ENCODE measurements at places on chromosomes 1 and 21. TPM values are rescaled to one million over a fixed set of nuclear protein-coding genes. Genes with fewer than 3 reads are reported as not detected.

DNA sequence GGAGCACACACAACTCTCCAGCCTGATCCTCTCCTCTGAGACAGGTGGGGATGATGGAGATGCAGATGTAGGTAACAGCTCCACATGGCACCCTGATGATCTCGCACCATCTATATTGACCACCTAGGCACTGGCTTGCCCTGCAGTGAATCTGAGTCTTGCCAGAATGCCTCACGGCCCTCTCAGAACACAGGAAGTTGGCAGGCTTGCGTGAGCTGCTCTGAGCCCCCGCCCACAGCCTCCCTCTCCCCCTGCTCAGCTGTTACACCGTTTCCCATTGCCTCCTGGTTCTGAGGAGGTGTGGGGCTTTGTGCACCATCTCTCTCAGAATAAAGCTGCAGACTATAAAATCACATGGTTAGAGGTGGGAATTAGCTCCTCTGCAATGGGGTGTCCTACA lies 48.0 kb downstream of the URB2 start:
- no peaks in the 10 kb centered on the region for H3K36me3 ChIP-seq
- H3K4me3 ChIP-seq = no peak overlapping the region
- no peak overlapping the region for H3K27ac ChIP-seq
- no peak for DNase-seq

MTARC1 gene
- 29.7 TPM for total RNA-seq

DNA sequence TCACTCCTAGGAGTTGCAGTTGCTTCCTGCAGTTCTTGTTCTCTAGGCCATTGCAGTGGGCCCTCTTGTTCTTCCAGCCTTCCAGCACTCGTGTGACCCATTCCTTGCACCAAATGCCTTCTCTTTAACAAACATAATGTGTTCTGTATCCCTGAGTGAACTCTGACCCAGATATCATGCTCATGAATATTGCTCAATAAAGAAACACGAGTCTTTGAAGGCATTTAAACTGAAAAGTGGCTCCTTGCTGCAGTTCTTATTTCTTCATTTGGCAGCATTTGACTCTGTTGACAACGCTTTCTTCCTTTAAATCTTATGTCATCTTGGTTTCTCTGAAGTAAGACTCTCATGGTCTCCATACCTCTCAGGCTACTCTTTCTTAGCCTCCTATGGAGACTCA lies 100.7 kb upstream of the PDE4B start:
- no peak overlapping the region for H3K4me3 ChIP-seq
- no peak for DNase-seq
- H3K27me3 ChIP-seq = no peaks in the 10 kb centered on the region
- no peaks in the 10 kb centered on the region for H3K4me1 ChIP-seq
- H3K27ac ChIP-seq = no peak overlapping the region
- no peaks in the 10 kb centered on the region for H3K36me3 ChIP-seq

GRCh38 chr1:35893051-35893879 lies 10.3 kb downstream of the AGO1 start:
- DNase-seq = no peak
- H3K36me3 ChIP-seq = no peaks in the 10 kb centered on the region
- no peak overlapping the region for H3K4me3 ChIP-seq
- H3K4me1 ChIP-seq = no peaks in the 10 kb centered on the region

- no peak overlapping the region for H3K27ac ChIP-seq
- no peak for DNase-seq
- no peak overlapping the region for H3K4me3 ChIP-seq
Observed at GRCh38 chr1:113269168-113269963, 120.9 kb upstream of the MAGI3 start.

ST6GALNAC5 gene
- 4.8 TPM for total RNA-seq

- no peaks in the 10 kb centered on the region for H3K27me3 ChIP-seq
- no peak for DNase-seq
- H3K4me3 ChIP-seq = no peak overlapping the region
Observed at GRCh38 chr1:230393722-230394121, 32.4 kb downstream of the PGBD5 start.

DNA sequence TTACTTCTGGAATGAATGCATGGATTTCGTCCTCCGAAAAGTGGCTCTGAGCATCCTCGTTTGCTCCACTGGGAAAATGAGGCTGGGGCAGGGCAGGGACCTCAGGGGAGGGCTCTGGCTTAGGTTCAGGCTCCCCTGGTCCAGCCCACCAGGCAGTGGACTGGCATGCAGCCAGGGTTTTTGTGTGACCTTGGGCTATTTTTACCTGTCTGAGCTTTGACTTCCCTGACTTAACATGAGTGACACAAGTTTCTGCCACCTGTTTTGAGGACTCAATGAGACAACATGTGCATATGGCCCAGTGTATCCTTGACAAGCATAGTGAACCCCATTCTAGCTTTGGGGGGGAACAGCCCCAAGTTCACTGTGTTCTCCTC lies 32.6 kb upstream of the EDN2 start:
- no peak overlapping the region for H3K27ac ChIP-seq
- H3K27me3 ChIP-seq = no peaks in the 10 kb centered on the region
- H3K4me1 ChIP-seq = no peaks in the 10 kb centered on the region
- no peaks in the 10 kb centered on the region for H3K36me3 ChIP-seq
- no peak for DNase-seq
- H3K4me3 ChIP-seq = no peak overlapping the region

DNA sequence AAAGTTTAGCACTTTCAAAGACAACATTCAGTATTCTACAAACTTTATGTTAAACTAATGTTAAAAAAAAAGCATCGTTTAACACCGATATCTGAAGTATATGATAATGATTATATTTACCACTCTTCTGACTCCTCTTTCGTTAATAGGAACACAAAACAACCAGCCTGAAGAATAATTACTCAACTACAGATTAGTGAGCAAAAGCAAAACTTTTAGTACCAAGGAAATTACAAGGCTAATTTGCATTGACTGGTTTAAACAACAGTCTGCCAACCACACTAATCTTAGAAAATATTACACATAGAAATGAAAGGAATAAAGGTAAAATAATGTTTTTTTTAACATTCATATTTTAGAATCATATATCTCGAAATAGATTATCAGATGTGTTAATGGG lies 500.7 kb downstream of the LMO4 start:
- DNase-seq = no peak
- H3K27ac ChIP-seq = no peak overlapping the region
- no peak overlapping the region for H3K4me3 ChIP-seq
- H3K27me3 ChIP-seq = no peaks in the 10 kb centered on the region

CELA2A gene
- 5.4 TPM for total RNA-seq

GRCh38 chr1:20361401-20361800 lies 70.7 kb downstream of the VWA5B1 start:
- peaks cover 15% of the 10 kb centered on the region for H3K4me1 ChIP-seq
- no peak overlapping the region for H3K4me3 ChIP-seq
- no peak for DNase-seq
- no peaks in the 10 kb centered on the region for H3K36me3 ChIP-seq

- H3K36me3 ChIP-seq = no peaks in the 10 kb centered on the region
- no peaks in the 10 kb centered on the region for H3K4me1 ChIP-seq
- H3K4me3 ChIP-seq = no peak overlapping the region
- no peak for DNase-seq
Observed at GRCh38 chr1:226351709-226352108, 42.7 kb upstream of the LIN9 start.

GRCh38 chr1:64186138-64186897 lies 17.1 kb upstream of the UBE2U start:
- DNase-seq = no peak
- no peaks in the 10 kb centered on the region for H3K36me3 ChIP-seq
- H3K27ac ChIP-seq = no peak overlapping the region
- H3K4me3 ChIP-seq = no peak overlapping the region
- no peaks in the 10 kb centered on the region for H3K27me3 ChIP-seq
- H3K4me1 ChIP-seq = no peaks in the 10 kb centered on the region

- H3K27me3 ChIP-seq = no peaks in the 10 kb centered on the region
- no peak overlapping the region for H3K4me3 ChIP-seq
- H3K27ac ChIP-seq = no peak overlapping the region
- H3K36me3 ChIP-seq = no peaks in the 10 kb centered on the region
- peaks cover 2% of the 10 kb centered on the region for H3K4me1 ChIP-seq
Observed at GRCh38 chr1:160780398-160780755, 15.6 kb upstream of the LY9 start.

GRCh38 chr1:222991908-222992307 lies 151.1 kb downstream of the TLR5 start:
- DNase-seq = no peak
- H3K36me3 ChIP-seq = no peaks in the 10 kb centered on the region
- H3K27me3 ChIP-seq = no peaks in the 10 kb centered on the region
- H3K27ac ChIP-seq = no peak overlapping the region

DNA sequence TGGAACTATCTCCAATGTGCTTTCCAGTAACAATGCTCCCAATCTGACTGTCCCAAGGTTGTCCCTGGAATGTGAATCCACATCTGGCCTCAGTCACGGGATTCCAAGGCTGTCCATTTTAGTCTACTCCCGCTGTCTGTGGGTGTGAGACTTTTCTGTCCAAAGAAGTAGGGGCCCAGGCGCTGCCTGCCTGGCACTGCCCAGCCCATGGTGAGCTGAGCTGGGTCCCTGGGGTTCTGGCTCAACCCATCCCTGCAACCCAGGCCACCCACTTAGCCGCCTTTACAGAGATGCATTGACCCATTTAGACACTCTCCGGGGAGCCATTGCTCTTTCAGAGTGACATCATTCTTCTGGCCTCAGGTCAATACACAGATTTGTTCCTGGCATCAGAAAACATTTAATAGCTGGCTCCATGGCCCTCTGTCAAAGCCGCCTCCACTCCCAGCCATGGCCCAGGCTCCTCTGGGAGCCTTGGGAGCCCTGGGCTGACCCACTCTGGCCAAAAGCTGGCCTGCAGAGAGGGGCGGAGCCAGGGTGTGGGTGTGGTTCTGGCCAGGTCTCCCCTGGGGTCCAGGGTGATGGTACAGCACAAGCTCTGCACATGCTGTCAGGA lies 47.2 kb upstream of the PAX7 start:
- H3K4me3 ChIP-seq = no peak overlapping the region
- H3K27me3 ChIP-seq = peaks cover 3% of the 10 kb centered on the region
- no peak overlapping the region for H3K27ac ChIP-seq
- no peaks in the 10 kb centered on the region for H3K36me3 ChIP-seq
- H3K4me1 ChIP-seq = no peaks in the 10 kb centered on the region
- DNase-seq = no peak

DNA sequence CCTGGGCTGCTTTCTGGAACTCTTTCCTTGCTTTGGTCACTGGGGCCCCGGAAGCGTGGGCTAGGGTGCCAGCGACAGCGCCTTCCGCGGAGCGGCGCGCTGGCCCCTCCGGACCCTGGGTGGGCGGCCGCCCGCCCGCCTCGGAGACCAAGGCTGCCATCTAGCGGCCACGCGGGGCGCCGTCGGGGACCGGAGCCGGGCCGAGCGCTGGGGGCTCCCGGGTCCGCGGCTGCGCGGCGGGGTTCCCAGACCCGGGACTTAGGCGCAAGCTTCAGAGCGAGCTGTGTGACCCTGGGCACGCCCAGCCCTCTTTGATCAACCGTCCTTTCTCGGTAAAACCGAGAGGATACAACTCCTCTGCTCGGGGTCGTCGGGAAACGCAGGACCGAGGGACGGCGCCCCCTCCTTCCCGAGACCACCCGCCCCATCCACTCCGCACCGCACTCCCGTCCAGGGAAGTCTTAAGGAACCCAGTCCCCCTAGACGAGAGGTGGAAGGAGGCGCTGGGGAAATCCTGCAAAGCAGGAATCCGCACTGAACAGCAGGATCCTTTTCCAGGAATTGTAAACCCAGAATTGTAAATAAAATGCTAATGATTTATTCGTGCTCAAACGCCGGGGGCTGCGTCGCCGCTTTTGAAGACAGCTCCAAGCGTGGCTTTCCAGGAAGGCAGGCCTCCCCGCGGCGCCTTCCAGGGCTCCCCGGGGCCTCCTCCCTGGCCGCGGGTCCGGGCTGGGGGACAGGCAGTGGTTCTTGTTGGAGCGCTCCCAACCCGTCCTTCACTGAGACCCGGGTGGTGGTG lies 41.2 kb downstream of the RRAGC start:
- H3K27ac ChIP-seq = no peak overlapping the region
- DNase-seq = no peak
- H3K4me3 ChIP-seq = peak overlapping the region; percentile 18
- no peaks in the 10 kb centered on the region for H3K36me3 ChIP-seq
- H3K27me3 ChIP-seq = peaks cover 12% of the 10 kb centered on the region

DNA sequence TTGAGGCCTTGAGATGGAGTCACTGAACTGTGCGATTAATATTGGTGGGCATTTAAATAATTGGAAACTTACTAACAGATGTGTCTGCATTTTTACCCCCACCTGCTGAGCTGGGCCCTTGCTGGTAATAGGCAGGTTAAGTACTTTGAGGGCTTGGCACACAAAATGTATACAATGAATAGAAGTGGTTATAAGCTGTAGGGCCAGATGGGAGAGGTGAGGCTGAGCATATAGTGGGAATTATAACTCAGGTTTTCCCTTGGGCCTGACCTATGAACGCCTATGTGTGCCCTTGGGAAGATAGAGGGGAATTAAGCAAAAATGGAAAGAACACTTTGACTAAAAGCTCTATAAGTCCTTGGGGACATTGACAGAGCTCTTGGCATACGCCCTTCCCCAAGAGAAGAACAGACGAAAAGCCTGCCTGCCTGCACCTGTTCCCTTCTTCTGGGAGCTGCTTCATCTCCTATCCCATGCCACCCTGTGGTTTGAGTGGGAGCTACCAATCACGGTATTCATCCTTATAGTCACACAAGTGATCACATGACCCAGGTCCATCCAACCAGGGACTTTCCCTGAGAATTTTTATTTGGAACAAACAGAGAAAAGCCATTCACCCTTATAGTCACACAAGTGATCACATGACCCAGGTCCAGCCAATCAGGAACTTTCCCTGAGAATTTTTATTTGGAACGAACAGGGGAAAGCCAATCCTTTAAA lies 260.7 kb upstream of the CSF3R start:
- H3K27me3 ChIP-seq = peaks cover 3% of the 10 kb centered on the region
- H3K4me1 ChIP-seq = no peaks in the 10 kb centered on the region

GRCh38 chr1:192768463-192768862 lies 40.4 kb upstream of the RGS2 start:
- H3K27ac ChIP-seq = no peak overlapping the region
- H3K27me3 ChIP-seq = no peaks in the 10 kb centered on the region
- no peak for DNase-seq
- H3K4me1 ChIP-seq = no peaks in the 10 kb centered on the region

GRCh38 chr21:27570306-27570868 lies 603.5 kb upstream of the ADAMTS5 start:
- no peaks in the 10 kb centered on the region for H3K36me3 ChIP-seq
- H3K27ac ChIP-seq = no peak overlapping the region
- no peaks in the 10 kb centered on the region for H3K27me3 ChIP-seq
- H3K4me3 ChIP-seq = no peak overlapping the region
- no peak for DNase-seq

- no peak overlapping the region for H3K27ac ChIP-seq
- H3K4me3 ChIP-seq = no peak overlapping the region
- no peaks in the 10 kb centered on the region for H3K4me1 ChIP-seq
- DNase-seq = no peak
Observed at GRCh38 chr1:247468481-247469140, 10.7 kb upstream of the OR2B11 start.

DNA sequence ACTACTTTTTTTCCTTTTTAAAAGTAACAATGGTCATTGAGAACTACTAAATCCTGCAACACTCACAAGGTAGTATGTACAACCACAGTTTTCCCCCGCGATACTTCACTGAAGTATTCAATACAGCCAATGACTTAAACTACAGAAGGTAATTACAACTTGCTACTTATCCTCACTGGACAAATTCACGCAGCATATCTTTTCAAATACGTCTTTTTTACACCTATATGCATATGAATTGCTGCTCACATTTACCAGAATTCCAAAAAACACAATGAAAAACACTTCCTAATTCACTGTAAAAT lies 12.4 kb downstream of the NRIP1 start:
- no peak overlapping the region for H3K4me3 ChIP-seq
- no peaks in the 10 kb centered on the region for H3K36me3 ChIP-seq
- H3K27me3 ChIP-seq = no peaks in the 10 kb centered on the region
- H3K27ac ChIP-seq = no peak overlapping the region

NTRK1 gene
- 31.4 TPM for total RNA-seq

- no peak overlapping the region for H3K4me3 ChIP-seq
- no peaks in the 10 kb centered on the region for H3K27me3 ChIP-seq
- H3K27ac ChIP-seq = no peak overlapping the region
- no peak for DNase-seq
Observed at GRCh38 chr21:30986965-30987364, 51.3 kb downstream of the KRTAP19-8 start.

GNAT2 gene
- not detected for total RNA-seq

Measured in prostate gland (tissue), 2 donors.